Pulmonary artery endothelial cell (primary cell): ENCODE measurements at places on chromosomes 6 and 20.
A peak's percentile ranks its signal among the peaks of the same experiment; 100 is the strongest.

GRCh38 chr6:69097948-69098347, 462.9 kb downstream of the ADGRB3 start:
- no peak for DNase-seq

- peak; percentile 44 for DNase-seq
Measured at GRCh38 chr6:6661684-6662083, 73.2 kb downstream of the LY86 start.

DNA sequence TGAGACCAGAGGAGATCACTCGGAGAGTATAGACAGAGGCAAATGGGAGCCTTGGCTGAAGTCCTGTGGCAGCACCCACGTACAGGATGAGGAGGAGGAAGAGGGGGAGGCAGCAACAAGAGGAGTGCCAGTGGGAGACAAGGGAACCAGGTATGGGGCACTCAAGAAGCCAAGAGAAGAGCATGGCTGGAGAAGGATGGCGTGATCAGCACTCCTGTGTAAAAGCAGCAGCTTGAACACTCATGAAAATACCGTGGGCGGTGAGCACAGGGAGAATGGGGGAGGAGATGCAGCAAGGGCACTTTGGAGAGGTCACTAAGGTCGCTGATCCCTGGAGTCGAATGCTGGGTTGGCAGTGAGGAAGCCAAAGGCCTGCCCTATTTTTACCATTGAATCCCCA, 51.2 kb upstream of the PRND start:
- no peak for DNase-seq

DNA sequence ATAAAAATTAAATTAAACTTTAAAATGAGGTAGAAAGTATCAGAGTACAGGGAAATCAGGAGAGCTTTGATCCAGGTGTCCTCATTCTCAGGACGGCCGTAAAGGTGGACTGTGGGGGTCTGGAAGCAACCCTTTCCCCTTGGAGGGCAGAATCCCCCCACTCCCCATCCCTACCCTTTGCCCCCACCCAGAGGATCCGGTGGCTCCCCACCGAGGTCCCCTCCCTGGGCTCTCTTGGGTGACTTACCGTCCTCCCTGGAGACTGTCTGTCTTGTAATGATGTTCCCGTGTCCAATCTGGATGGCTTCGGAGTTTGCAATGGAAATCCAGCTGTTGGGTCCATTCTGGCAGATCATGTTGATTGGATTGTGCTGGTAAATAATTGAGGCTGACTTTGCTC, 7.3 kb downstream of the ZBP1 start:
- no peak for DNase-seq

DNA sequence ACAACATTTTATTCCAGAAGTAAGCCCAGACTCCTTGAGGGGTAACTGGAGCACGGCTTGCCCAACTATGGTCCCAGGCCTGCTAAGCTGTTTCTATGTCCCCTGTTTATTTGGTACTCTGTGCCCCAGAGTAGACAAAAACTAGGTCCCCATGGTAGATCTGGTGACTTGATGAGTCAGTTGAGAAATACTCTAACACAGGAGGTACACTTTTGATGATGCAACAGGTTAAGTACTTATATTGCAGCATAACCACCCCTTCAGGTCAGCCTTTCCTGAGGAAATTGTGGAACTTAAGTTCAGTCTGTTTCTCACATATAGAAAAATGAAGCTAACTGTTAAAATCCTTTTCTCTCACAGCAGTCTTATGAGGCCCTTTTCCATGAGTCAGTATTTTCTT, 19.6 kb downstream of the TTPAL start:
- DNase-seq, result no peak

DNA sequence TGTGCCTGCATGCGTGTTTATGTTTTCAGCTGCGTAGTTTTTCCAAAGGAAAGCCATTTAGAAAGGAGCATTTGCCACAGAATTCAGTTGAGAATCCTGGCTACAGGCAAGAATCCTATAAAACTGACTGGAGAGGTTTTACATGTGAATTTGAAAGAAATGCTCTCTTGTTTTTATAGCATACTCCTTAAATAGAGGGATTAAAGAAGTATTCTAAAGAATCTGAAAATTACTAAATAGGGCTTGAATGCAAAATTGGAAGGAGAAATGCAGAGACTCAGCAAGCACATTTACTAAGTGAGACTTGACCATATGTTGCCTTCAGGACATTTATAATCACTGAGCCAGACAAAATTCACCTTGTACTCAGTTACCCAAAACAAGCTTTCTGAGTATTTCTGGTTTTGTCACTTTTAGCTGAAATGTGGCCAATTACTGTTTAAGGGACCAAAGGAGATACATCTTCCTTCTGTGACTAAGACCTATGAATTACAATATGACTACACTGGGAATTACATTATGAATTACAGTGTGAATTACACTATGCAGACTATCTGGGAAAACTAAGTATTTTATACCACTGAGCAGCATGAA, 107.4 kb upstream of the ASCC3 start:
- DNase-seq, result no peak

- no peak for DNase-seq
Measured at GRCh38 chr6:166803471-166803870, 152.9 kb downstream of the RNASET2 start.

DNA sequence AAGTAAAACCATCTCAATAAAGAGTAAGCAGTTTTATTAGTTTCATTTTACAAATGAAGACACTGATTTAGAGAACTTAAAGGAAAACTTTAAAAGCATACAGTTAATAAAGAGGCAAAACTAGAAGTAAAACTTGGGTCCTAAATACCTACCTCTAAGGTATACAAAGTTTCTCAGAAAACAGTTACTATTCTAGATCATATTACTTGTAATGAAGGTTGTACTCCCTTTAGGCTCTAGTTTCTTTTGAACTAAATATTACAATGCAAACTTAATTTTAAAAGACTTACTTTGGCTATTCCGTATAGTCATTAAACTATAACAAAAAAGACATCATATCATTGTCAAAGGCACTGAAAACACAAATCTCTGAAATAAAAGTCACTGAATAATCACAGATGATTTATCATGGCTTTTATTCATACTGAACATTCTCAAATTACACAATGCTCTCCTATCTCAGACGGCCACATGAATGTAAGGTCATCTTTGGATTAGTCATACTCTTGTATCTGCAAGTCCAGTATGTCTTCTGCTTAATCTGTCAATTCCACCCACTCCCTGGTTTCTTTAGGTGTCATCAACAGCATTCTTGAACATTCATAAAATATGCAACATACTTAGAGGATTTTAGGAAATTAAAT, 361.6 kb upstream of the RUNX2 start:
- peak; percentile 50 for DNase-seq

- no peak for DNase-seq
Measured at GRCh38 chr6:25375125-25375524, 96.0 kb downstream of the CARMIL1 start.

- no peak for DNase-seq
Measured at GRCh38 chr6:30991891-30992290, 8.4 kb downstream of the MUC21 start.

- DNase-seq, result no peak
Measured at GRCh38 chr20:40706977-40707582, 18.0 kb upstream of the MAFB start.

GRCh38 chr6:85435851-85436250, 14.0 kb upstream of the NT5E start:
- DNase-seq, result no peak

DNA sequence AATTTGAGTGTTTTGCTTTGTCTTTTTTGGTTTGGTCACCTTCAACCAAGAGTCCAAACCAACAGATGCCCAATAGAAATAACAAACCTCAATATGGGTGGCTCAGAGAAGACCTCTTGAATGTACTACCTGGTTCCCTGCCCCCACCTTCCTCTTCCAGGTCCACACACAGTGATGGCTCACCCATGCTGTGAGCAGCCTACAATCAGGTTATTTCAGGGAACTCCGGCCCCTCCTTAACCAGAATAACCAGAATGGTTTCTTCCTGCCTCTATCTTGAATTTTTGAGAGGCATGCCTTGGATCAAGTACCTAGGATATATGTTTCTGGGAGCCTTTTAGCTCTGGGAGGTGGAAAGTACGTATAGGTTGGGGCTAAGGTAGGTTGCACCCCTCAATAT, 327.1 kb upstream of the PRDM1 start:
- no peak for DNase-seq

DNA sequence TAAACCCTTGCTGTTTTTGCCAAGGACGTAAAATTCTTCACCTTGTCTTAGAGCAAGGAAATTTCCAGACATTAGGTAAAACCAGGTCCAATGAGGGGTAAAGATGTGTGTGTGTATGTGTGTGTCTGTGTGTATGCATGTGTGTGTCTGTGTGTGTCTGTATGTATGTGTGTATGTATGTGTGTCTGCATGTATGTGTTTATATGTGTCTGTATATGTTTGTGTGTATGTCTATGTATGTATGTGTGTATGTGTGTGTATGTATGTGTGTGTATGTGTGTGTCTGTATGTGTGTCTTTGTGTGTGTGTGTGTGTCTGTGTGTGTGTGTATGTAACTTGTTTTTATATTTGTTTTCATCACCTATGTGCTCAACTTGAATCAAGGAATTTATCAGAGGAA, 373.7 kb downstream of the TAF4 start:
- no peak for DNase-seq

GRCh38 chr6:152356662-152357061, 280.5 kb downstream of the SYNE1 start:
- DNase-seq, result peak; percentile 22

DNA sequence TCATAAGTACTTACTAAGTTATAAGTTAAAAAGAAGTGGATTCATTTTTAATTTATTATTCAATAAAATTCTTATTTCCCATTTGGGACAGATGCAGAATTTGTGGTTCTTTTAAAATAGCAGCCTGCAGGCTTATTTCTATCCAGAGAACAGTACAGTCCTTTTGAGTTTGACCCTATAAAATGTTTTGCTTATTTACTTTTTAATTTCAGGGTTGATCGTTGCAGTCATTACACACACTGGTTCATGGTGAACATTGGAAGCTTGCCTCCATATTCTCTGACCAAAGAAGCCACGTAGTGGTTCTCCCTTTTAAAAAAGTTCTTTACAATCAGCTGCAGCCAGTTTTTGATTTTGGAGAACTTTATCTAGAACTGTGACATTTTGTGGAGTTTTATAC, 122.9 kb upstream of the PDE7B start:
- DNase-seq, result no peak

DNA sequence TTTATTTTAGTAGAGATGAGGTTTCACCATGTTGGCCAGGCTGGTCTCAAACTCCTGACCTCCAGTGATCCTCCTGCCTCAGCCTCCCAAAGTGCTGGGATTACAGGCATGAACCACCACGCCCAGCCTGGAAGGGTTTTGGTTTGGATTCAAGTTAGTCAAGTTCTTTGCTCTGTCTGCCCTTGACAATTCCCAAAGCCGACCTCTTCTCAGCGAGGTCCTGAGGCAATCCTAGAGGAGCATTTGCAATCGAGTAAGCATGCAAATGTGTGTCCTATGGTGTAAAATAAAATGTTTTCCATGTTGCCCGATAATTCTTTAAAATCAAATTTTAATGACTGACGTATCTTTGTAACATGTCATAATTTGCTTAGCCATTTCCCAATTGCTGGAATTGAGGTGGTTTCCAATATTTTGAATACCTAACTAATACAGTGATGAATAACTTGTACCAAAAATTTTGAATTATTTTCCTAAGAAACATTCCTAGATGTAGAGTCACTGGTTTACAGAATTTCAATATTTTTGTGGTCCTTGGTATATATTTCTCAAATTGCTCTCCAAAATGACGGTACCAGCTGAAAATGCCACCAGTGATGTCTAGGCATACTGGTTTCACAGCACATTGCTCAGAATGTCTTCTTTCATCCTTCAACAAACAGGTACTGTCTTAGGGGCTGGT, 38.7 kb downstream of the GTF2H5 start:
- no peak for DNase-seq

DNA sequence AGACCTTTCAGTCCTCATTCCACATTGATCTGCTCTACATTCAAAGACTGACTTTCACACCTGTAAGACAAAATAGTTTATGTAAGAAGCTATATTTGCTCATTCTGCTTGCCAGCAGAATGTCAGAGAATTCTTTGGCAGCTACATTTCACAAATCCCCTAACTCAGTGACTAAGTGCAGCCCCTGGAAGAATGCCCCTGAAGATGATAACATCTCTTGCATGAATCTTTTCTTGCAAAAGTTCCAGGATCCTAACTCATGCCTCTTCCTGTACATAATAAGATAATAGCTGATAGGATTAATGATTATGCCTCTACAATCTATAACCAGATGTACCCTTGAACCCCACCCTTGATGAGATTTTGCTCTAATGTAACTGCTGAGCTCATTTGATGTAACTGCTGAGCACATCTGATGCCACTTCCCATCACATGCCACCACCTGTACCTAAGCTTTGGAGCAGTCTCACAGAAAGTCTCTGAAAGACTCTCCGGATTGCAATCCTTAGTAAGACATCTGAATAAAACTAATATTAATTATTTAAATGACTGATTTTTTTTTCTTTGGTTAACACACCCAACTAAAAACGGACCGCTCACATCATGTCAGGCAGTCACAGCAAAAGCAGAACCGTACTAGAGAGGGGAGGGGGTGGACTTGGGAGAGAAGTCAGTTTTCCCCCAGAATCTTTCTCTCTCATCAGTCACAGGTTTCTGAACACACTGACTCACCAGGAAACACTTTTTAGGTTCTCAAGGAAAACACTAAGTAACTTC, 684 bp upstream of the DNAH8 start:
- no peak for DNase-seq

- DNase-seq, result no peak
Measured at GRCh38 chr6:13696226-13696625, 15.4 kb downstream of the RANBP9 start.

DNA sequence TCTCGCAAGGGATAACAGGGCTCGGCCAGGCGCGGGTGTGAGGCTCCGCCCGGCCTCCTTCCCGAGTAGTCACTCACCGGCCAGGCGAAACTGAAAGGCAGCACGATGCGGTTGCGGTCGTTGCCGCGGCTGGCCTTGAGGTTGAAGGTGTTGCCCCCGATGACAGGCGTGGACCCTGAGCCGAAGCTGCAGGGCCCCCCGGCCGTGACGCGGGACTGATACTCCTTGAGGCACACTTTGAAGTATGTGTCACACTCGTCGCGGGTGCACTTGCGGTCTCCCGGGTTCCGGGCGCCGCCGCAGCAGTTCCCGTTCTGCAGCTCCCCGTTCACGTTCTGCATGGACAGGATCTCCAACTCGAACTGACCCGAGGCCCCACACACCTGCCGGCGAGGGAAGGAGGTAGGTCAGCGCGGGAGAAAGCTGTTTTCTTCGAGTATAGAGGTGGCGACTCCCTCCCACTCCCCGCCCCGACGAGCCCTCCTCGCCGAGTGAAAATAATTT, 1.1 kb downstream of the JAG1 start:
- no peak for DNase-seq

GRCh38 chr6:147954938-147955337, 387.7 kb upstream of the SASH1 start:
- DNase-seq, result no peak

DNA sequence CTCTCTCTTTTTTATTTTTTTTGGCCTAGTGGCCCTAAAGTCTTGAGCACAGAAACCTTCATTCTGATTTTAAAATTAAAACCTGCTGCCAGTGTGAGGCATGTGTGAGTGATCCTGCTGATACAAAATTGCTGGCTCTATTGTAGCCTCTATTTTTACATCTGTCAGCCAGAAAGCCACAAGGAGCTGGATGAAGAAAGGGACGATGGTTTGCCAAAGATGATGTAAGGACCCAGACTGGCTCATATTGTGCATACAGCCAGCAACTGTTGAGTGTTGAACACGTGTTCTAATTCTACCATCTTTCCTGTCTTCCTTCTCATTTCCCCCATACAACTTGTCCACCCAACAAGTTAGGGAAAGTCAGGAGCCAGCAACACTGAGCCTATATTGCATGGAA, 40.8 kb upstream of the ATXN1 start:
- no peak for DNase-seq

GRCh38 chr6:126312013-126312665, 27.8 kb upstream of the CENPW start:
- DNase-seq, result no peak
